ENCODE measurements at places on chromosomes 16 and 17.
A peak's percentile ranks its signal among the peaks of the same experiment; 100 is the strongest.

DNA sequence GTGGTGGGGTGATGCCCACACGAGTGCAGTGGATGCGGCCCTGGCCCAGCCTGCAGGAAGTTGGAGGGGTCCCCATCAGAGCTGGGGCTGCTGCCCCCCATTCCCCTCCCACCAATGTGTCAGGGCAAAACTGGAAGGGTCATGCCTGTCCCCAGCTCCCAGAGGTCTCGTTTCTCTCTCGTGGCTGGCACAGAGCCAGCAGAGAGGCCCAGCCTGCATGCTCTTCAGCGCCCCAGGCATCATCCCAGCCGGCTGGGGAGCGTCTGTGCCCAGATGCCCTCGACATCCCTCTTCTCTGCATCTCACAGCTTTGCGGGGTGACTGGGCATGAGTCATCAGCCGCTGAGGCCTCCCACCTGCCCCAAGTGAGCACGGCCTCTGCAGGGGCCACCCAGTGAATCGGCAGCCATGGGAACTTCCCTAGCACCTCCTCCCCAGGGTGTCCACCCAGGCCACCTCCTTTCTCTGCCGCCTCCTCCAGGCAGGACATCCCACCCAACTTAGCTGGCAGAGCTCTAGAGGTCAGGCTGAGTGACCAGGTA, 9.8 kb upstream of the CSNK1D start:
- peak; percentile 54 for DNase-seq

- no peak for DNase-seq
Observed at GRCh38 chr16:74094962-74095361, 201.7 kb upstream of the PSMD7 start.

DNA sequence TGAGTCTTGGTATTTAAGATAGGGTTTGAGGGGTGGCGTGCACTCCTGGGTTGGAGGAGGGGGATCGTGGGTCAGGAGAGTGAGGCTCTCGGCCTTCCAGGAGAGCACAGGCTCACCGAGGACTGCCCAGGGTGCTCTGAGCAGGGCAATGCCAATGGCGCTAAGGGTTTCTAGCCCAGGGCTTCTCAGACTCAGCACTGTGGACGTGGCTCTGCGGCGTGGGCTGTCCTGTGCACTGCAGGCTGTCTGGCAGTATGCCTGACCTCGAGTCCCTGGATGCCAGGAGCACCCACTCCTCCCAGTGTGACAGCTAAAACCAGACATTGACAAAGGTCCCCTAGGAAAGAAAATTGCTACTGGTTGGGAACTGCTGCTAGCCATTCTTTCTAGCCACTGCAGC, 37.2 kb upstream of the ENDOV start:
- DNase-seq: no peak

- DNase-seq: peak; percentile 3
Observed at GRCh38 chr17:51322390-51323029, 62.2 kb downstream of the UTP18 start.

DNA sequence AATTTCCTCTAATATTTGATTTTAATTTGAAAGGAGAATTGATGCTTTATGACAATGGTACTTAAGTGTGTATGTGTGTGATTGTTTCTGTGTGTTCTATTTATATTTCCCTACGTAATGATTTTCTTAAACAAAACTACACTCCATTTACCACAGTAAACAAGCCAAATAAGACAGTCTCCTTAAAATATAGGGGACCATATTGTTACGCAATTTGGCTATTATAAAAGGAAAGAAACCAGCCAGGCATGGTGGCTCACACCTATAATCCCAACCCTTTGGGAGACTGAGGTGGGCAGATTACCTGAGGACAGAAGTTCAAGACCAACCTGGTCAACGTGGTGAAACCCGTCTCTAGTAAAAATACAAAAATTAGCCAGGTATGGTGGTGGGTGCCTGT, 1134.1 kb downstream of the CDH8 start:
- DNase-seq: no peak

DNA sequence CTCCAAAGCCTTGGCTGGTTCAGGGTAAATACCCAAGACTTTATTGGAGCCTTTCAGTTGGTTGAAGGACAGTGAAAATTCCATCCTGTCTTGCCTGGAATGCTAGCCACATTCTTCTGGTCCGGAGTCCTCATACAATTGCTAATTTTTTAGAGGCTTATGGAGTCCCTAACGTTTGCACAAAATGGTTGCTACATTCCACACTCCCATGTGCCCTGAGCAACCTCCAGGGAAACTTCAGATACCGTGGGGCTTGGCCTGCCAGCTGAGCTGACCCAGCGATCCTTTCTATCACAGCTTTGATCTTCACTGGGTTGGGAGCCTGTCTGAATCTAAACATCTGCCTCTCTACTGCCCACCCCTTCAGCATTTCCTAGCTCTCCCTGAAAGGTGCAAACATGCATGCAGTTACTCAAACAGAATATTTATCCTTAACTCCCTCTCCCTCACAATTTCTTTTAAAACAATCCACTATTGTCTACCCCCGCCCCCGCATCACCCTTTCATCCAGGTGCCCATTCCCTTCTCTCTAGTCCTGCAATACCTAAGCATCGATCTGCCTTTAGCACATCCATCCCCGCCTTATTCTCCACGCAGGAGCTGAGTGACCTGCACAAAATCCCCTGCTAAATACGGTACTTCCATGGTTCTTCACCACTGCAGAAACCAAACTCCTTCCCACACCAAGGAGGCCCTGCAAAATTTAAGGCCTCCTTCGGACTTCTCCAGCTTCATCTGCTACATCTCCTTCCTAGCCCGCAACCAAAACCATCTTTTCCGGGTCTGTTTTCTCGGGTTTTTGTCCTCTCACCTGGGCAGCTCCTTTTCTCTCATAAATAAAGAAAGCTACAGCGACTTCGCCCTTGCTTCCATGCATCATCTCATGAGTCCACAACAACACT, 810 bp upstream of the GAN start:
- peak; percentile 25 for DNase-seq

- DNase-seq: peak; percentile 65
Observed at GRCh38 chr17:3796110-3796821, 4.7 kb downstream of the ITGAE start.

DNA sequence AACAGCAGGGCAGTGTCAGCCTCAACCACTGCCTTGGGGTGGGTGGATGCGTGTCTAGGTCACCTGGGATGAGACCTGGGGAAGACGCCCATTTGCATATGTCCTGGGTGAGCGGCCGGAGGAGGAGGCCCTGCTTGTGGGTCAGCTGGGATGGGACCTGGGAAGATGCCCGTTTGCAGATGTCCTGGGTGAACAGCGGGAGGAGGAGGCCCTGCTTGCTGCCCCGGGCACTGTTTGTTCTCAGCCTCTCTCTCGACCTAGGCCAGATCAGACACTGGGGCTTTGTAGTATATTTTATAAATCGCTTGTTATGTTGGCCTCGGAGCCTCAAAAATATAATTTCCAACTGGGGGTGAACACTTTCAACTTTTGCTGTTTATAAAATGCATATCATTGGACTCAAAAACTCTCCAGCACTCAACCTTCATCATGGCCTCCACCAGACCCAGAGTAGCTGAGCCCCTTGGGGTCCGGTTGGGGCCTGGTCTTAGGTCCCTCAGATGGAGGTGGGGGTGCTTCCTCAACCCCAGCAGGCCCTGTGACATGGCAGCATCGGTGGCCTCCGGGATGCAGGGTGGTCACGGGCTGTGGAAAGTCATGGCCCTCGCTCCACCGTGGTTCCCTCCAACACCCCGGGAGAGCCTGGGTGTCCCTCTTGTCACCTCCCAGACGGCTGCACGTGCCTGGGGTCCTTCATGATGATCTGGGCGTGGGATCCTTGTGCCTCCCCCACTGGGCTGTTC, 17.3 kb downstream of the DBNDD1 start:
- DNase-seq: no peak

DNA sequence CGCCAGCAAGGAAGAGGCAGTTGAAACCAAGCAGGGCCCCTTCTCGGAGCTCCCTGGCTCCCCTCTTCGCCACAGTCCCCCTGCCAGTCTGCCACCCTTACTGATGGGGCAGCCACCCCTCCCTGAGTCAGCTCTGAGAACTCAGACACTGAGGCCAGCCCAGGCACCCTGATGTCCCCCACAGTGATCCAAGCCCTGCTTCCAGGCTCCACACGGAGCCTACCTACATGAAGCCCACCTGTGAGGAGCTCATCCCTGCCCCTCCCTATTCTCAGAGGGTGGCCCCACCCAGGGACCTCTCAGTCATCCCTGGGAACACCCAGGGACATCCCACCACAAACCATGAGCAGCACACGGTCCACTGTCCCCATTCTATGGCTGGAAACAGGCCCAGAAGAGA, 8.9 kb downstream of the CNGB1 start:
- no peak for DNase-seq

DNA sequence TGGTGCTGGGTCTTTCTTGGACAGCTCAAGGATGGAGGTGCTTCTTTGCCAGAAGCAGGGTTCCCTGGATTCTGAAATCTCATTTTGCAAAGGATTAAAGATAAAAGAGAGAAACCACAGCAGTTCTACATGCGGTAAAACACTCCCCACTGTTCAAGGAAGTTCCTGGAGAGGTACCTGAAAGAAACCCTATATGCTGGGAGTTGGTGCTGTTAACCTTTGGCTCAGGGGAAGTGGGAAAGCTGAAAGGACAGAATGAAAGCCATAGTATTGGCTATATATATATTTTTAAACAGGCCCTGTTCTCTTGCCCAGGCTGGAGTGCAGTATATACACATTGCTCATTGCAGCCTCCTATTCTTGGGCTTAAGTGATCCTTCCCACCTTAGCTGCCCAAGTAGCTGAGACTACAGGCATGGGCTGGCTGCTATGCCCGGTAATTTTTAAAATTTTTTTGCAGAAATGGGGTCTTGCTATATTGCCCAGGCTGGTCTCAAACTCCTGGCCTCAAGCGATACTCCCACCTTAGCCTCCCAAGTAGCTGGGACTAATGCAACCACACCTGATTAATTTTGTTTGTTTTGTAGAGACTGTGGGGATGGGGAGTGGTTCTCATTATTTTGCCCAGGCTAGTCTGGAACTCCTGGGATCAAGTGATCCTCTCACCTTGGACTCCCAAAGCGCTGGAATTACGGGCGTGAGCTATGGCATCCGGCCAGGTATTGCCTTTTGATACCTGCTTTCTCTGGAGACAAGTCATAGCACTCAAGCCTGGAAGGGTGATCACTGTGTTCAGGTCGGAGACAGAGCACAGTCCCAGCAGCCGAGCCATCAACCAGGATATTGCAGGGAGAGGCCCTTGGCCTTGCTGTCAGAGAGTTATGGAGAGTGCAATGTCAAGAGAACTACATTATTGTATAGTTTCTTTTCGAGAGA, 55.2 kb downstream of the MSI2 start:
- DNase-seq: no peak

GRCh38 chr16:57190136-57190535, 4.0 kb downstream of the RSPRY1 start:
- no peak for DNase-seq

DNA sequence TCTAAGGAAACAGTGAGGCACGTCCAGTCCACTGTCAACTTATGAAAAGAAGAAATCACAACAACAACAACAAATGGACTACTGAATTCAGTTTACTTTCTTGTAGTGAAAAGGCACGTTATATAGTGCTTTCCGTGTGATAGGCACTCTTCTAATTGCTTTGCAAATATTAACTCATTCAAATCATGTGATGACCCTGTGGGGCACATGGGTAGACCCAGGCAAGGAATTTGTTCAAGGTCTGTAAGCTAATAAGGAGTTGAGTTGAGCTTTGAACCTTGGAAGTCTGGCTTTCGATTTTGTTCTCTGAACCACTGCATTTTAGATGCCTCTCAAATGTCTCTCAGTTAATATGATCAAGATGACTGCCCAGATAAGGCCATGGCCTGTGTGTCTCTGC, 295.1 kb upstream of the RBFOX1 start:
- DNase-seq: no peak

- no peak for DNase-seq
Observed at GRCh38 chr16:46662123-46662522, 26.9 kb downstream of the VPS35 start.

- DNase-seq: no peak
Observed at GRCh38 chr16:57878586-57878985, 76.3 kb upstream of the KIFC3 start.

DNA sequence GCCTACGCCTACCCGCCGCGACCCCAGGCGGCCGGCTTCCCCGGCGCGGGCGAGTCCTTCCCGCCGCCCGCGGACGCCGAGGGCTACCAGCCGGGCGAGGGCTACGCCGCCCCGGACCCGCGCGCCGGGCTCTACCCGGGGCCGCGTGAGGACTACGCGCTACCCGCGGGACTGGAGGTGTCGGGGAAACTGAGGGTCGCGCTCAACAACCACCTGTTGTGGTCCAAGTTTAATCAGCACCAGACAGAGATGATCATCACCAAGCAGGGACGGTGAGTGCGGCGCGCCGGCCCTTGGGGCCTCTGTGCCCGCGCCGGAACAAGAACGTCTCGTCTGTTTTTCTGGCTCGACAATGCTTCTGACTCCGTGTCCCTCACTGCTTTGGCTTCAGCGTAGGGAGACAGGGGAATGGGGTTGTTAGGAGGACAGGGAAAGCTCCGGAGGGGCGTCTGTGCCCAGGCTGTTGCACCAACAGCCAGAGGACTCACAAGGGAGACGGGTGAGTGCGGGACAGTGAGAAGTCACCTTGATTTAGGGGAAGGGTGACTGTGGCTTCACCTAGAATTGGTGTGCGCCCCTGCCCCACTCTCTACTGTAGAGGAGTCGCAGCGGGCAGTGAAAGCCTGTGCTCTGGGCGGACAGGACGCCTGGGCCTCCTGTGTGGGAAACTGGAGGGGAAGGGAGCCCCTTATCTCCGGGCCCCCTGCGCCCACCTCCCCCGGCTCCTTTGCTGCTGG, 806 bp downstream of the TBX21 start:
- DNase-seq: no peak

- DNase-seq: no peak
Observed at GRCh38 chr17:19369107-19369778, 6.7 kb upstream of the B9D1 start.

DNA sequence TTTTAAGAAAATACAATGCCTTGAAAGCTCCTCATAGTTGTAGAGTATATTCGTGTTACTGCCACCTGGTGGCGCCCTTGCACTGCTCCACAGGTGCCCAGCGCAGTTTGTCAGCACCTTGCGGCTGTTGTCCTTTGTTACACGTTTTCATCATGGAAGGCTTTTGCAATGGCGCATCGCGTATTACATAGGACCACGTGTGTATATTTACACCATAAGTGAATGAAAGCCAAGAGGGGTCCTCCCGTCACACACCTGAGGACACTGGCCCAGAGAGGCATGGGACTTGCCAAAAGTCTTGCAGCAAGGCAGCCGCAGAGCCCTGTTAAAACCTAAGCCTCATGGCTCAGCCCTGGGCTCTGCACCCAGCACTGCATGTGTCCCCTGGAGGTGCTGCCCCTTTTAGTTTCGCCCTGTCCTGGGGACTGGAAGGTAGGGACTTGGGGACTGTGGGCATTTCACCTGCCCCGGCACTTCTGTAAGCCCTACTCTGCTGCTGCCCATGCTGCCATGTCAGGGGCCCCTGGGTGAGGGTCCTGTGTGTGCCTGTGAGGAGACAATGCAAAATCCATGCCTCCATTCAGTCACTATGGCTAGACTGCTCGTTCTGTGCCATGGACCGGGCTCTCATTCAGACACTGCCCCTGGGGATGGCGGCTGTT, 24.3 kb downstream of the POLR3E start:
- peak; percentile 65 for DNase-seq

All from fibroblast of skin of right biceps (primary cell).